ENCODE measurements at places on chromosomes 5 and 9. TPM values are rescaled to one million over a fixed set of nuclear protein-coding genes. Genes with fewer than 3 reads are reported as not detected.

The AP3B1 gene
- total RNA-seq = 44.4 TPM

DNA sequence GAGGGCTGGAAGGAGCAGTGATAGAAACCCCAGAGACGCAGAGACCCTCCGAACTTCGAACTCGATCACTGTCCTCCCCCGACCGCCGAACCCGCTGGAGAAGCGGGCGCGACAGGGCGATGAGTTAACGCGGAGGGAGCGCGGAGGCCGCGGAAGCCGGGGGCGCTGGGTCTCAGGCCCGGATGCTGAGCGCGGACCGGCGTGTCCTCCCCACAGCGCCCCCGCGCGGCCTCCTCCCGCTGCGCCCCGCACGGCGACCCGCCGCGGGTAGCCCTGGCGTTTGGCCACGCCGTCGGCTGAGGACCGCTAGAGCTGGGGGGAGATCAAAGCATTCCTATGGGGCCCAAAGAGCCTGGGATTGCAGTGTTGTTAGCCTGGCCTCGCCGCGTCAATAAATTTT lies 7.7 kb upstream of the DMRT2 start:
- no peak for DNase-seq

GRCh38 chr5:146891511-146891910 lies 13.0 kb upstream of the PPP2R2B start:
- no peak for DNase-seq

The NEUROG1 gene
- not detected for total RNA-seq

DNA sequence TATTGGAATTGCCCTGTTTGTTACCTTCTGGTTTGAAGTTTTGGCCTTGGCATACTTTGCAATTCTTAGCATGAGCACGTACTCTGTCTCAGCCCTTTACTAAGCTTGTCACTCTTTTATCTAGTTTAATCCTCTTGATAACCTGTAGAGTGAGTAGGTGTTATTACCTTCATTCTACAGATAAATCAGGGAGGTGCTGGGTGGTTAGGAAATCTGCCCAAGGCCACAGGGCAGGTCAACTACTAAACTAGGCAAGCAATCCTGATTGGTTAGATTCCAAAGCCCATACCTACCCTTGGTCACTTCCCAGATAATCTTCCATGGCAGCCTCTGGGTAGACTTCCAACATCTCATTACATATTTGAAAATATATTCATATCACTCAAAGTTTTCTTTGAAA lies 65.7 kb downstream of the PCSK5 start:
- no peak for DNase-seq
